ENCODE measurements at places on chromosomes 12 and 14.

DNA sequence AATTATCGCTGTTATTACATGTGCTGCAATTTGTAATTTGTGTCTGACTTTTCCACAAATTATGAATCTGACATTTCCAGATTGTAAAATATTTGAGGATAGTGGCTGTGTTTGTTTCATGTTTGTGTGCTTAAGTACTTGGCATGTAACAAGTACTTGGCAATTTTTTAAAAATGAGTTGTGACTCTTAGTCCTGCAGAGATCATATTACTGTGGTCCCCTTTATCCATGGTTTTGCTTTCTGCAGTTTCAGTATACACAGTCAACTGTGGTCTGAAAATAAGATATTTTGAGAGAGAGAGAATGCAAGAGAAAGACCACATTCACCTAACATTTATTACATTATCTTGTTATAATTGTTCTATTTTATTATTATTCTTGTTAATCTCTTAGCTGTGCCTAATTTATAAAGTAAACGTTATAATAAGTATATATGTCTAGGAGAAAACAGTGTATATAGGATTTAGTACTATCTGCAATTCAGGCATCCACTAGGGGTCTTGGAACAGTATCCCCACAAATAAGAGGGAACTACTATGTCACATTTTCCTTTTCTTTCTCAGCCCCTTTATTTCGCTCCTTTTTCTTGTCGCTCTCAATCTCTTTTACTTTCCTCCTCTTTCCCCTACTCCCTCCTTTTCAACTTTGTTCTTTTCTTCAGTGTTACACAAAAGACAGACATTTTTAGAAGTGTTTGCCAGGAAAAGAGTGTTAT is 176.1 kb downstream of the FUT8 start:
- peak; percentile 4 for DNase-seq

GRCh38 chr14:99459481-99460100 is 21.1 kb downstream of the SETD3 start:
- peak; percentile 8 for DNase-seq

GRCh38 chr12:95633049-95633731 is 81.9 kb upstream of the USP44 start:
- peak; percentile 53 for DNase-seq

DNA sequence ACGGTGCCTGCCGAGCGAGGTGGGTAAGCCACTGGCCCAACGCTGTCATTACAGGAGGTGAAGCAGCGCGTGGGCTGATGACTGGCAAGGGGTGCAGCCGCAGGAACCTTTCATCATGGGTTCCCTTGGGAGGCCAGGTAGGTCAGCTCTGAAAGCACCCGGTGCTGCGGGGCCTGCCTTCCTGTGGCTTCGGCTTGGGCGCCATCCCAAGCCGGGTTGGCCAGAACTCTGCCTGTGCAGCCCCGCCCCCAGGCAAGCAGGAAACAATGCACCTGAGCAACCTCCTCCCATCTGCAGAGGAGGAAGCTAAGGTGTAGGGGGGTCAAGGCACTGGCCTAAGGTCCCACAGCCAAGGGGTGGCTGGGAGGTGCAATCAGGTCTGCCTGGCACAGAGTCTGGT is 20.0 kb upstream of the HHIPL1 start:
- no peak for DNase-seq

DNA sequence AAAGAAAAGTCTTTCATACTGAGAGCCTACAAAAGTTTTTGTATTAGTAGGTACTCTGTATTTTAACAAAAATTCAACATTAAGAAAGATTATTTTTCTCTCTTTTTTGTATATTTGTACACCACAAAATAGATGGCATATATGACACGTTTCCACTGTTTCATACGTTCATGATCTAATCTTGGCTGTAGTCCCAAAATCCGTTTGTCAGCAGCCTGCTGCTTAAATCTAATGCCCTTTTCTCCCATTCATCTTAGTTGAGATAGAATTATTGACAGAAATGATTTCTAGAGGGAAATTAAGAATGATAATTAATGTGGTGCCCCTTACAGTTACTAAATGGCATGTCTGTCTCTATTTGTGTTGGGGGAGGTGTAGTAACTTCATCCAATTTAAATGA is 140.7 kb upstream of the NOVA1 start:
- DNase-seq, result peak; percentile 1

DNA sequence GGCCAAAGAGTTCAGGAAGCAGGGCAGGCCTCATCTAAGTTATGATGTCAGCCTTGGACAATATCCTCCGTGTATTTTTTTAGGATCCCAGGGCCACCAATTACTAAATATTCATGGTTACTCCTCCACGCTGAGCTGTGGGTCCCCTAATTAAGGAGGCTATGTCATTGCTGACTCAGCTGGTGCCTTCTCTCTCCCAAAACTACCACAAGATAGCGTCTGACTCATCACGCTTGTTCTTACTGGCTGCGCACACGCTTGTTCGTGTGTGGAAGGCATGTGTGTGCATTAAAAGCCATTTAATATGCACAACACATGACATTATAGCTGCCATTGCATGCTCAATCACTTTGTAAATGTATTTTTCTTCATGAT is 78.3 kb downstream of the GSC start:
- peak; percentile 55 for DNase-seq

DNA sequence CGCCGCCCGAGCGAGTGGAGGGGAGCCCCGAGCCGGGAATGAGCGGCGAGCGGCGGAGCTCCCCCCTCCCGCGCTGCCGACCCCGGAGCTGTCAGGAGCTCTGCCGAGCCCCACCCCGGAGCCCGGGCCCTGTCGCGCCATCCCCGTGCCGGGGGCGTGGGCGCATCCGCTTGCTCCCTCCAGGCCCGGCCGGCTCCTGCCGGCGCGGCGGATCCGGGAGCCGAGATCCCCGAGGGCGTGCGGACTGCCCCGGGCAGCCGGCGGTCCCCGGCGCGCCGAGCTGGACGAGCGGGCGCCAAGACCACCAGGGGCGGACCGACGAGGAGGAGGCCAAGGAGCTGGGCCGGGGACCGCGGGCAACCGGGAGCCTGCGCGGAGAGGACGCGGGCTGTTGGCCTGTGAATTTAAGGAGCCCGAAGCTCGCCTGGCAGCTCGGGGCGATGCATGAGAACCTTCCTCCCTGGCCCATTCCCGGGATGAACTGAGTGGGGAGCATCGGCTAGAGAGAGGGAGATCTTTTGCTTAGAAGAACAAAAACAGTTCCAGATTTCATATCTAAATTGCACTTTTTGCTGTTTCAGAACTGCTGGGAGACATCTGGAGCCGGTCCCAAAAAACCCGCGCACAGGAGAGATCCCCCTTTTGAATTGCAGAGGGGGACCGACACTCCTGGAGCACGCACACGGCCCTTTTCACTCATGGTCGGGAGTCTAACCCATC is 2.0 kb downstream of the PTHLH start:
- peak; percentile 30 for DNase-seq

GRCh38 chr12:78343657-78344056 is 513.0 kb downstream of the NAV3 start:
- no peak for DNase-seq

- DNase-seq, result no peak
These were observed 291.7 kb upstream of the FAR2 start for GRCh38 chr12:28857369-28857768.

DNA sequence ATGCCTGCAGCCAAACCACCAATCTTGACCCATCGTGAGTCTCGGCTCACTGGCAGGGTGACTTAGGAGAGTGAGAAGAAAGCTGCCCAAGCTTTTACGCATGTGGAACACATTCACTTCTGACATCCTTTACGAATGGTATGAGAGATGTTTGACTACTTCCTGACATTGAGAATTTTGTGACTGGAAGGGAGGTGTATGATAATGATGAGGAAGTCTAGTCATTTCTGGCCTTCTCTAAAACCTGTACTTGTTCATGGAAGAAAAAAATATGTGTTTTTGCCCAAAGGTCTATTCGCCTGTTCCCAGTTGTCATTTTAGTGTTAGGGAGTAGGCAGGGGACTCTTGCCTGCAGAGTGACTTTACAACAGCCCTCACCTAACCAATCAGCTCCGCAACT is 227.2 kb upstream of the ATP2B1 start:
- DNase-seq, result no peak

DNA sequence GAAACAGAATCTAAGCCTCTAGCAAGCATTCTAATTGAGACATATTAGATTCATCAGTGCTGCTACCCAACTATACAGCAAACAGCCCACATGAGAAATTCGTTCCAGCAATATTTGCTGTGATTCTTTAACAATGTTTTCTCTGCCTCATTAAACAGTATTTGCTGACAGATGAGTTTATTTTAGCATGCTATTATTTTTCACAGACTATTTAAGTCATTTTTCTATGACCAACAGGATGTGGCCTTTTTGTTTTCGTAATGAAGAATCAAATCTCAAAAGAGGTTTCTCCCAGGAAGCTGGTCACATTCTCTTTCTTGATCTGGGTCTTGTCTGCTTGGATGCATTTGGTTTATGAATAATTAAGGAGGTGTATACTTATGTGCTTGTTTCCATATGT is 23.2 kb upstream of the SERPINA12 start:
- no peak for DNase-seq

- no peak for DNase-seq
These were observed 3.5 kb downstream of the RDH5 start for GRCh38 chr12:55723516-55724225.

- DNase-seq, result peak; percentile 61
These were observed 62.5 kb downstream of the ETNK1 start for GRCh38 chr12:22687361-22688076.

DNA sequence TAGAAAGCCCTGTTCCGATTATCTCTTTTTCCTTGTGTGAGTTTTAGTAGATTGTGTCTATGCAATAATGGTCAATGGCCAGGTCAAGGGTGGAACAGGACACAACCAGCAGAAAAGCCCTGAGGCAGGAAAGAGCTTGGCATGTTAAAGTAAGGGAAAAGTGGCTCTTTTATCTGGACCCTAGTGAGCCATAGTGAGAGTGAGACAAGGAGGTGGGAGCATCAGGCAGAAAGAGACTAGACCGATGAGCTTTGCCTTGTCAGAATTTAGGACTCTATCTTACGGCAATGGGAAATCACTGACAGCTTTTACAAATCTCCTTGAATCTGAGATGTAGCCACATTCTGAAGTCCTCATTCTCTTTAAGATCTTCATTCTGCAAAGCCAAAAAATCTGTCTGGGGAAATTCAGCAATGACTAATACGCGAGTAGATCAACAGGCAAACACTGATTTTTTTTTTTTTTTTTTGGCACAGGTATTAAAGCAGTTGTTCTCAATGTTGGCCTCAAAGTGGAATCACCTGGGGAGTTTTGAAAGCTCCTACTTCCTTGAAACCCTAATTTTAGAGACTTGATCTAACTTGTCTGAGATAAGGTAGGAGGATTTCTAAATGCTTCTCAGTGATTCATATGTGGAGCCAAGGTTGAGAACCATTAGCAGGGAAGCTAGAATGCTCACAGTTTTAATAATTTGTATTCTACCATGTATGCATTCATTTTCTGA is 33.9 kb downstream of the TMEM19 start:
- no peak for DNase-seq

GRCh38 chr12:78376257-78376656 is 488.3 kb upstream of the SYT1 start:
- no peak for DNase-seq

- DNase-seq, result no peak
These were observed 374.4 kb downstream of the DPF3 start for GRCh38 chr14:72519543-72519942.

GRCh38 chr12:120093336-120093591 is 23.3 kb downstream of the RAB35 start:
- no peak for DNase-seq

DNA sequence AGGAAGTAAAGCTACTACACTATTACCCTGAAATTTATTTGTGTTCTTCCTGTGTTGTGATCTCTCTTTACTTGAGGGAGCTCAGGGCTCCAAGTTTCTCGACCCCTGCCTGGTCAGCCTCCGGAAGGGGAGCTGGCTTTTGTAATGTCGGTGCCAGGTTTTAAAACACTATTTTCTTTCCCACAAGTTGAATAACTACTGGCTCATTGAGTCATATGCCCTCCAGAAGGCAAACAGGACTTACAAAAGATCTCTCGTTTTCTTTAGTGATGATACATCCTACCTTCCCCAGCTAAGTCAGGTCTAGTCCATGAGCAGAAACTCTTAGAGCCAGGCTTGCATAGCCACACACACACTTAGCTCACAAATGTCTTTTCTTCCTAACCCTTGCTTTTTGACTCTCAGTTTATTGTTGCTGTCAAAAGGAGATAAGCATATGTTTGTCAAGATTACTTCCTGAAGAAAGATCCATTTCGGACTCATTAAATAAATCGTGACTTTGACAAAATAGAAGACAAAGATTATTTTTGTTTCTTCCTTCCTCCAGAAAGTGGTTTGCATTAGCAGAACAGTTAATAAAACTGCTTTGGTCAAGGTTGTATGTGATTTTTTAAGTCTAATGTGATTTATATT is 209.8 kb upstream of the FLRT2 start:
- DNase-seq, result no peak

DNA sequence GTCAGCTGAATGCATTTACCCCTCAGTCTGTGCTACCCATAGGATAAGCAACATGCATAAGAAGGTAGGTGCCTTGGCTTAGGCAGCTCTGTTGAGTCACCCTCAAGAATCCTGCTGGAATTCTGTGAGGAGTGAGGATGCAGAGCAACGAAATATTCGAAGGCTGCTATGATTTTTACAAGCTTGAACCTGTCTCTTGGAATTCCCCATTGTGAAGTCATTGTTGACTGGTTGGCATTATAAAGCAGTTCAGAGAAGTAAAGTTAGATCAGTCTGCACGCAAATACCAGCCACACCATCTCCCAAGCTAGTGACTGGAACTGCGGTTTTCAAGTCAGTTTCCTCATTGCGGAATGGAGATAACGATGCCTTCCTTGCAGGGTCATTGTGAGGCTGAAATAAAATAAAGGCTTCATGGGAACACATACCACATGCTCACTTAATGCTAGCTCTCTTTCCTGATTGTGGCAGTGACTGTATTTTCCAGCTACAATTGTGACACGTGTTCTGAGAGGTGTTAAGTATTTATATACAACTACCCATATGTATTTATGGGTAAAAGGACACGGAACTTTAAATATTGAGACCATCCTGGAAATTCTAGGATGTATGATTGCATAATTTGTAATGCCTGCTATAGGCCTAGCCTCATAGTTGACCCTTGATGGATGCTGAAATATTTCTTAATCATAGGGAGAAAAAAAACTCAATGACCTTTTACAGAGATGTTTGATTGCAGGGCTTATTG is 96.7 kb downstream of the ETV6 start:
- DNase-seq, result peak; percentile 62

DNA sequence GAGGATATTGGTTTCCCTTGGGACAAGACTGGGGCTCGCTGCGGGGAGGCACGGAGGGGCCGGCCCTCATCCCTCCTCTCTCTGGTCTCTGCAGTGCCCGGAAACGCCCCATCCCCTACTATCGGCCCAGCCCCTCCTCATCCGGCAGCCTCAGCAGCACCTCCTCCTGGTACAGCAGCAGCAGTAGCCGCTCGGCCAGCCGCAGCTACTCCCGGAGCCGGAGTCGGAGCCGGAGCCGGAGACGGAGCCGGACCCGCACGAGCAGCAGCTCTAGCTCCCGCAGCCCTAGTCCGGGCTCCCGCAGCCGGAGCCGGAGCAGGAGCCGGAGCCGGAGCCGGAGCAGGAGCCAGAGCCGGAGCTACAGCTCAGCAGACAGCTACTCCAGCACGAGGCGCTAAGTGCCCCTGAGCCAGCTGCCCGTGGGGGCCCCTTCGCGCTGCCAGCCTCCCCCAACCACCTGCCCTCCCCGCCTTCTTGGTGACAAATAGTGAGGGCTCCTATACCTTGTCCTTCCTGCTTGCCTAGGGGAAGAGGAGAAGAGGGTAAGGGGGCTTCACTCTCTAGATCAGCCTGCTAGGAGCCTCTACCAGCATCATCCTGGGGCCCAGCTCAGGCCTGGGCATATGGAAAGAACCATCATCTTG is 22.2 kb upstream of the HSPB8 start:
- DNase-seq, result no peak

- DNase-seq, result no peak
These were observed 17.2 kb downstream of the KRT85 start for GRCh38 chr12:52350021-52350620.

- peak; percentile 20 for DNase-seq
These were observed 522 bp downstream of the R3HDM2 start for GRCh38 chr12:57430112-57430930.

All from fibroblast of upper back skin (primary cell).